CD4-positive, alpha-beta memory T cell (primary cell): ENCODE measurements at places on chromosomes 7 and 10.

- DNase-seq: peak; percentile 42
Measured at GRCh38 chr10:124732931-124733570, 11.1 kb downstream of the FAM53B start.

- no peak for DNase-seq
Measured at GRCh38 chr10:8962249-8962648, 907.8 kb downstream of the GATA3 start.

DNA sequence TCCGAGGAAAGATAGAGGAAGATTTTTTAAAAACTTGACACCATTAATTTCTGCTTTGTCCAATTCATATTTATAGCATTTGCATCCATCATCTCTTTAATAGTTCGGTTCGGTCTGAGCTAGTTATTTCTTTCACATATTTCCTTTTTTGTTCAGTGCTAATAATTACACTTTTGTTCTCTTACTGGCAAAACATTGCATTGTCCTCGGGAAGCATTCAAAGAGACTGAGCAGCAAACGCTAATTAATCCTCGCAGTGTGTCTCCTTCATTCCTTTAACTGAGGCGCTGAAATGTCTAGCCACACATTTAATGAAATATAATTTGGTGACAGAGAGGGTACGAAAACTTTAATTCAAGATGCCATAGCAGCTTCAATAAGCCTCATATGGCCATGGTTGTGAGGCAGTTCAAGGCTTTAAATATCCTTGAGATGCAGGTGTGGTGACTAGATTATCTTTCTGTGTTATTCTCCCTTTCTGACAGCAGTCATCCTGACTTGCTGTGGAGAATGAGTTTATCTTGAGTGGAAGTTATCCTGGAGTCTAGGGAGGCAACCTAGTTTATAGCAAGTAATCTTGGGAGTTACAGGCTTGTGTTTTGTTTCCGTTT lies 431.4 kb downstream of the SDK1 start:
- DNase-seq: no peak

- no peak for DNase-seq
Measured at GRCh38 chr7:109284943-109285342, 715.3 kb downstream of the DNAJB9 start.

- no peak for DNase-seq
Measured at GRCh38 chr10:77422491-77423338, 214.9 kb downstream of the KCNMA1 start.

- DNase-seq: no peak
Measured at GRCh38 chr7:112462236-112462635, 12.0 kb downstream of the IFRD1 start.

DNA sequence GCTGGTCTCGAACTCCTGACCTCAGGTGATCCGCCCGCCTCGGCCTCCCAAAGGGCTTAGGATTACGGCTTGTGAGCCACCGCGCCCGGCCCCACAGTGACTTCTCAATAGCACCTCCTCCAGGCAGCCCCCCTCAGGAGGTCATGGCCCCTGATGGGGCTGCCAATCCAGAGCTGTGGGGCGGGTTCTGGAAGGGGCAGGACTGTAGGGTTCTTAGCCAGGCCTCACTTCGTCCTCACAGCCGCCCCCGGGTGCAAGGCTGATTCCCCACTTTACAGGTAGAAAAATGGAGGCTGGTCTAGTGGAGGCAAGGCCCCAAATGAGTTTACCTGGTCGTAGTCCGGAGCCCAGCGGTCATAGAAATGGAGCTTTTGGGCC lies 638 bp downstream of the METTL27 start:
- DNase-seq: no peak

DNA sequence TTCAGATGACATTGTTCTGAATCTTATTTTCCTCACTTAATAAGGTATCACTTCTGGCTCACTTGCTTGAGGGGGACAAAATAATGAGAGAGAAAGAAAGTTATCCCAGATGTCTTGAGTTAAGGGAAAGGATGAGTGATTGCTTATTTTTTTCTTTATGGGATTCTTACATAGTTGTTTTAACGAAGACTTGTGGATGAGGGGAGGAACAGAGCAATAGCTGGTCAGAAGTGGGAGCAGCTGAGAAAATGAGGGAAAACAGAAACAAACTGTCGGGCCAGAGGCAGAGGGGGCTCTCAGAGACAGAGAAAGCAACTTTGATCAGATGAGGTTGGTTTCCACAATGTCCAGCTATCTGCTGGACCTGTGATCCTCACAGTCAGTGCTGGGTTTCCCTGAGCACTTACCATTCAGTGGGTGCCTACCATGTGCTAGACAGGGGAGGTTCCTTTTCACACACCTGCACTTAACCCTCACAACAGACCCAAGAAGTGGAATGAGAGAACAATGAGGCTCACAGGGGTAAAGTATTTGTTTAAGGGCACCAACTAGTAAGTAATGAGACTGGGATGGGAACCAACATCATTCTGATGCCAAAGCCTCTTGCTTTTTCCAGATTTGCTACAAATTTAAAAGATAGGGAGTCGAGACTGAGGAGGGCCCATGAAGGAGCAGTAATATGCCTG lies 64.2 kb downstream of the BICC1 start:
- DNase-seq: no peak

DNA sequence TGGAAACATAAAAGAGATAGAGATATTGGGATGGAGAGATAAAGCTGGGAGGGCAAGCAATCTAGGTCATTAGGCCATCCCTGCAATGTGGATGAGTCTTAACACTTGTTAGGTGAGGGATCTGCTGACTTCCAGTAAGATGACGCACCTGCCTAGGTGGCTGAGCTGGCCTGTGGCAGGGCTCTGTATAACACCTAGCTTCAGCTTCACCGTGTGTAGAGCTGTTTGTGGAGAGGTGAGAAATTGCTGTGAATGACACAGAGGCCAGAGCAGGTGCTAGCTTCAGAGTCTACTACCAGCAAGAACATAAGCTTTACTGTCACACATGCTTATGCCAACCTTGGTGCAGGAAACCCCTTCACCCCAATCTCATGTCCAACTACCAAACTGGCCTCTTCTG lies 1010.0 kb downstream of the TYW1 start:
- no peak for DNase-seq

DNA sequence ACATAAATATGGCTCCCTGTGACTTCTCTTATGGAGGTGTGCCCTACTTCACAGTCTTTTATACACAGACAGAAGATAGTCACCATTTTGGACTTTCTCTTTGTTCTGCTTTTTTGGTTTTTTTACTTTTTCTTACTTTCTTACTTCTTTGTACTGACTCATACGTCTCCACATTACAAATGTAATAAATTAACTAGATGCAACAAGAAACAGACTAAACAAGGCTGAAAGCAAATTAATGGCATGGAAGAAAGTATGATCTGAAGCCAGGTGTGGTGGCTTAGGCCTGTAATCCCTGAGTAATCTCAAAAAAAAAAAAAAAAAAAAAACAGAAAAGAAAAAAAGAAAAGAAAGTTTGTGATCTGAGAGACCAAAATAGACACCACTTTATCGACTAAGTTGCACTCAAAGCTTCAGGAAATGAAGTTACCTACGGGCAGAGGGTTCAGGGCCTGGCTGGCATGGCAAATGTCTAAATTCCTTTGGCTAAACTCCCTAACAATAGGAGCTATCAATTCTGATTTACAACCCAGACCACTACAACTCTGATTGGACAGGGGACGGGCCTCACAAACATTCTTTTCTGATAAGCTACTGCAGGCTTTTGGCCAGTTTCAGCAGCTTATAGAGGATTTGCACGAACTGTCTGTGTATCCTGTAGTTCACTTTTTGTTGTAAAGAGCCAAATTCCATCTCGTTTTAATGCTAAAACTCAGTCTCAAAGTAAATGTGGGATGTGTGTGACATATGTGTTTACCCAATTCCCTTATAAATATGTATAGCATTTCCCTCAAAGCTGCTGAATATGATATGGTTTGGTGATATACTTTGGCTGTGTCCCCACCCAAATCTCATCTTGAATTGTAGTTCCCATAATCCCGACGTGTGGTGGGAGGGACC lies 129.1 kb downstream of the SEPTIN14 start:
- DNase-seq: no peak

GRCh38 chr10:31617133-31617532 lies 298.1 kb downstream of the ZEB1 start:
- DNase-seq: no peak

GRCh38 chr10:11135709-11136108 lies 118.0 kb downstream of the CELF2 start:
- DNase-seq: no peak

DNA sequence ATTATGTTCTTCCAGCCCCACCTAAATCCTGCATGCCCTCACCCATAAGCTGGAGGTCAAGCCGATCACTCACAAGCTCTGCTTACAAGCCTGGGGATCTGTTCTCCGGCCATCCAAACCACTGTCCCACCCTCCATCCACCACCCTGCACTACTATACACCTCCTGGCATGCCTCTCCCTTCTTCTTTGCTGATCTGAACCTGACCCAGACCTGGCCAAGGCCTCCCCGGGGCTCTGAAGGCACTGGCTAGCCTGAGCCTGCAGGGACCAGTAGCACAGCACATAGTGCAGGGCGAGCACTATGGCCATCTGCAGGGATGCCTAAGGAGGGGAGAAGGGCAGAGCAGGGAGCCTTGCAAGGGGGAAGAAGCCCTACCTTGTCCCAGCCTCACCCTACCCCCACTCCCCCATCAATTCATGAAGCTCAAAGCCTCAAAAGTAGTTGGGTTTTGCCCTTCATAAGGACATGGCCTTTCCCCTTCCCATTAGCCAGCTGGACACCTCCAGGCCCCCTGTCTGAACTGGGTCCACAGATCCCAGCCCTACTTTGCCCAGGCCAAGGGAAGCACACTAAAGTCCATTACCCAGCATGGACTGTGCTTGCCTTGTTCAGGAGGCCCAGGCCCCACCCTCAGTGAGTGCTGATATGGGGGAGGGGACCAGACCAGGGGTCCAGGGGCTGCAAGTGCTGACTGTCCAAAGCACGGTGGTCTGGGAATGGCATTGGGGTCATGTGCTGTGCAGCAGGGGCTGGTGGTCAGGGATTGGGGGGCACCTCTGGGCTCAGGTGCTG lies 29.6 kb downstream of the CHAT start:
- DNase-seq: no peak

GRCh38 chr7:90248706-90249105 lies 3.7 kb downstream of the CFAP69 start:
- DNase-seq: no peak

DNA sequence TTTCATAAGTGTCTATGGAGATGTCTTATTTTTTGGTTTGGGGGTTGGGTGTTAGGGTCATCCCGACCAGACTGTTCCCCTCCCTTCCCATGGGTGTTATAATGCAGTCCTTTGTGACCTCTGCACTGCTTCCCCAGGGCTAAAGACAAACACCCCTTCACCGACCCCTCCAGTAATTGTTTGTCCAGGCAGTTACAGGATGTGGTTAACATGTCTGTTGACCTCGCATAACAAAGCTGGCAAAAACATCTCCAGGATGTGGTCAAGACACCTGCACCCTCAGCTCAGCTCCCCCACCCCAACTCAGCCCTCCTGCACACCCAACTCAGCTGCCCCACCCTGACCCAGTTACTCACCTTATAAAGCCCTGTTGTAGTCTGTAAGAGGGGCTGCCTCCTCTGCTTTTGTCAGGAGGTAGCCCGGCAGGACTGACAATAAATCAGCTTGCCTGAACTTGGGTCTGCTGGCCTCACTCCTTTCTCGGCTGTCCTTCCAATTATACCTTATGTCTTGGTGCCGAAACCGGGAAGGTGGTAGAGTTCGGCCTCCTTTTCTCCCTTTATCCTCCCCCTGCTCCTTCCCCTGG lies 102.2 kb downstream of the ZNF92 start:
- DNase-seq: peak; percentile 35

- no peak for DNase-seq
Measured at GRCh38 chr10:100978901-100979195, 8.4 kb downstream of the MRPL43 start.

GRCh38 chr10:100535338-100535714 lies 417 bp upstream of the HIF1AN start:
- no peak for DNase-seq

DNA sequence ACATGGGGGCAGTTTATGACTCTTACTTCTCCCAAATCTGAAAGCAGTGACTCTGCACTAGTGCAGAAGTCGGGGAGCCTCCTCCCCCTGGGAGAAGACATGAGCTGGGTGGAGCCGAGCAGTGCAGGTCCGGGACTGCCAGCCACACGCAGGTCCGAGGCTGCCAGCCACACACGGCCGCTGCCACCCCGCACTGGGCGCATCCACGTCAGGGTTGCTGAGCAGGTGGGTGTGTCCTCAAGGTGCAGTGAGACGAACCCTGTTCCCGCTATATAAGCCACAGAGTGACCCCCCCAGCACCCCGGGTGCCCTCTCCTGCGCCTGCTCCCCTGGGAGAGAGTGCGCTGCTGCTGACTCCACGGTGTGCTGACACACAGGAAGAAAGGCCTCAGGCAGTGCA lies 430.2 kb downstream of the PTPRN2 start:
- no peak for DNase-seq

DNA sequence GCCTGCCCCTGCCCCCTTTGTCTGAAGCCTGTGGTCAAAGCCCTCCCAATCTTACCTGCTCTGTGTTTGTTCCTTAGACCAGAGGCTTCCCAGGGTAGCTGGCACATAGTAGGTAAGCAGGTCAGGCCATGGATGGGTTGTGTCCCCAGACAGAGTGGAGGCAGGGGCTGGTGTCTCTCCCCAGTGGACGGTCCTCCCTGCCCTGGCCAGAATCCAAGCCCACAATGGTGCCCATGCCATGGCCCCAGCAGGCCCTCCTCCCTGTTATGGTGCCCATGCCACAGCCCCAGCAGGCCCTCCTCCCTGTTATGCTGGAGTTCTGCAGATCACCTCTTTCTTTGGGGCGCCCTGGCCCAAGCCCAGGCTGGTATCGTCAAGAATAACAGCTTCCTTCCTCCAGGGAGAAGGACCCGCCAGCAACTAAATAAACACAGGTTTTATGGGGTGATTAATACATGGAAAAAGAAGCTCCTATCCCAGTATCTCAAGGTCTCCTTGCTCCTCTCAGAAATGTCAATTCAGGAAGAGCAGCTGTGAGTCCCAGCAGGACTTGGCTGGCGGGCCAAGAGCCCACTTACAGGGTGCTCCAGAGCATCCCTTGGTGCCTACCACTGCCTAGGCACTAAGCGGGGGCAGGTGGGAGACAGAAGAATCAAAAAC lies 82.0 kb downstream of the NEURL1 start:
- DNase-seq: no peak

DNA sequence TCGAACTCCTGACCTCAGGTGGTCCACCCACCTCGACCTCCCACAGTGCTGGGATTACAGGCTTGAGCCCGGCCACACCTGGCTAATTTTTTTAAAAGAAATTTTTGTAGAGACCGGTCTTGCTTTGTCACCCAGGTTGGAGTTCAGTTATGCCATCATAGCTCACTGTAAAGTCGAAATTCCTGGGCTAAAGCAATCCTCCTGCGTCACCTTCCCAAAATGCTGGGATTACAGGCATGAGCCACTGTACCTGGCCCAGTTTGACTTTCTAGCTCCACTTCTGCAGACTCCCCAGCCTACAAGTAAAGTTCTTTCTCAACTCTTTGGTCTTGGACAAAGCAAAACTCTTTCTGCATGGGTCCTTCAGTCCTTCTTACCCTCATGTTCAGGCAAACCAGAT lies 214.1 kb downstream of the SKIDA1 start:
- no peak for DNase-seq
